ENCODE measurements at places on chromosomes 13 and 19. TPM values are rescaled to one million over a fixed set of nuclear protein-coding genes. Genes with fewer than 3 reads are reported as not detected.

The CCDC169 gene
- total RNA-seq = 6.9 TPM

GRCh38 chr19:7863157-7863970, 10.8 kb downstream of the PRR36 start:
- DNase-seq = peak; percentile 44

DNA sequence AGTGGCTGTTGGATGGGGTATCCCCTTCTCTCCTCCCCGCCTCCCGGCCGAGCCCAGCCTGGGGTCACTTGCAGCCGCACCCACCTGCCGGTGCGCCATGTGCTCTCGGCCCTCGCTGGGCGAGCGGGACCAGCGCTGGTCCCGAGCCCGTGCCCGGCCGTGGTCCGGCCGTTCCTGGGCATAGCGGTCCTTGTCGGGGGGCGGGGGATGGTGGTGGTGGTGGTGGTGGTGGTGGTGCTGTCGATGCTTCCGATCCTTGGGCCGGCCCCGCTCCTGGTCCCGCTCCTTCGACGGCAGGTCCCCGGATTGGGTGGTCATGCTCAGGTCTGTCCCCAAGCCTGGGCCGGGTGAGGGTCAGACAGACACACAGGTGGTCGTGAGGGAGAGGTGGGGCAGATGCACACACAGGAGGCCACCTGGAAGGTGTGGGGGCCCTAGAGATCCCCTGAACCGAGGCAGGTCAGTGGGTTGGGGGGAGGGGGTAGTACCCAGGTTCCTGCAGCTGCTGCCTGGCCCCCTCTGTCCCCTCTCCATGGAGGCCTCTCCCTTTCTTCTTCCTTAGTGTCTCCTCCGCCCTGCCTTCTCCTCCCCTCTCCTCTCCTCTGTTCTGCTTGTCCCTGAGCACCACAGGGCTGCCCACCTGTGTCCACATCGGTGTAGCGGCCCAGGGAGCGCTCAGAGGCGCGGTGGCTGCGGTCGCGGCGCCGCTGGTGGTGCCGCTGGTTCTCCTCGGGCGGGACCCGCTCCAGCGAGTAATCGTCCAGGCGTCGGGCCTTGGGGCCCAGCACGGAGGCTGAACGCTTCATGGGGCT, 58.7 kb downstream of the IER2 start:
- DNase-seq = no peak

DNA sequence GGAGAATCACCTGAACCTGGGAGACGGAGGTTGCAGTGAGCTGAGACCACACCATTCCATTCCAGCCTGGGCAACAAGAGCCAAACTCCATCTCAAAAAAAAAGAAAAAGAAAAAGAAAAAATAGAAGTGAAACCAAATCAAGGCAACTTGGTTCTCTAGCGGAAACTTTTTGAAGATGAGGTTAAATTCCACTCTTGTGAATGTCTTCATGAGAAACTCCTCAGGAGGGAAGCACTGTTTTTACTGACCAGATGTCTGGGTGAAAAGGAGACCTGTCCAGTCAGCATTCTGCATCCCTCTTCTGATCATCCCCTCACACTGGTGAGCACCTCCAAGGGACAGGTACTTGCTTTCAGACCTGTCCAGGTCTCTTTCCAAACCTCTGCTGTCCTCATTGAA, 15.8 kb downstream of the BRD4 start:
- no peak for DNase-seq

GRCh38 chr13:48398450-48399095, 14.3 kb downstream of the LPAR6 start:
- no peak for DNase-seq

The KLF1 gene
- total RNA-seq = 2.2 TPM

The ZSCAN4 gene
- total RNA-seq = not detected

The SULT2B1 gene
- total RNA-seq = not detected

- DNase-seq = no peak
Observed at GRCh38 chr19:7428651-7429113, 60.2 kb downstream of the PEX11G start.

The CYP4F11 gene
- not detected for total RNA-seq

The CLPTM1 gene
- total RNA-seq = 59.6 TPM

DNA sequence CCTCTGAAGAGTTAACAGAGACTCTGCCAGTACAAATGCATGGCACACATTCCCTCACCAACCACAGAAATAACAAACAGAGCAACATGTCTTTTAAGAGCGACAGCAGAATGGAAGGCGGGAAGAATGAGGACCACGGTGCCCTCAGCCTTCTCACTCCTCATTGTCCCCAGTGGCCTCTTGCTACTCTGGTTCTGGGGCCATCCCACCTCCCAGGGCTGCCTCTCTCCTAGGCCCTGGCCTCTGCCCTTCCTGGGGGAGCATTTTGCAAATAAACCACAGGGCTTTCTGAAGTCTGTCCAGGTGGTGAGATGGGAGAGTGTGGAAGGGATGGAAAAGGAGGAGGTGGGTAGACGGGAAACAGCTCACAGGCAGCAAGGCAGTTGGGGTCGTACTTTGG, 28.3 kb downstream of the CYP2B6 start:
- no peak for DNase-seq

The ZNF208 gene
- not detected for total RNA-seq

DNA sequence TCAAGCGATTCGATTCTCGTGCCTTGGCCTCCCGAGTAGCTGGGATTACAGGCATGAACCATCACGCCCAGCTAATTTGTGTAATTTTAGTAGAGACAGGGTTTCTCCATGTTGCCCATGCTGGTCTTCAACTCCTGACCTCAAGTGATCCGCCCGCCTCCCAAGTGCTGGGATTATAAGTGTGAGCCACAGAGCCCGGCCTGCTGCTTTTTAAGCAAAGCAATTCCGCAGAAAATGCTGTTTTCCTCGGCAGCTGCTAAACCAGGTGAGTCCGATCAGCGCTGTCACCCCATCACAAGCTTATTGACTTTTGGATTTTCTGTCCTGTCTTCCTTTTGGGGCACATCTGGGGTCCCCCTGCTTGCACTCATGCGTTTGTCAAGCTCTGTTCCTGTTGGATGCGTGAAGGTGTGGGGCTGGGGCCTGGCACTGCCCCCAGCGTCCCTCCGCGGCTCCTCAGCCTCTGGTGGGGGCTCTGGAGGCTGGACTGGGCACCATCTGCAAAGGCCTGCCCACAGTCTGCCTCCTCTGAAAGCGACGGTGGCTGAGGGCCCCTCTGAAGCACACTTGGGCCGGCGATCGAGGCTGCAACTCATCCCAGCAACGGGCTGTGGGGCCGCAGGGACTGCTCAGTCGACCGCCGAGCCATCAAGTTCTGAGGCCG, 25.7 kb downstream of the CEBPG start:
- no peak for DNase-seq

The KLK5 gene
- total RNA-seq = not detected

Measured in cardiac muscle cell (in vitro differentiated cells and primary cell).